Iris pigment epithelial cell (primary cell): ENCODE measurements at places on chromosomes 13 and 19.

- no peak for DNase-seq
These were observed 2.8 kb upstream of the CRYL1 start for GRCh38 chr13:20528452-20528851.

DNA sequence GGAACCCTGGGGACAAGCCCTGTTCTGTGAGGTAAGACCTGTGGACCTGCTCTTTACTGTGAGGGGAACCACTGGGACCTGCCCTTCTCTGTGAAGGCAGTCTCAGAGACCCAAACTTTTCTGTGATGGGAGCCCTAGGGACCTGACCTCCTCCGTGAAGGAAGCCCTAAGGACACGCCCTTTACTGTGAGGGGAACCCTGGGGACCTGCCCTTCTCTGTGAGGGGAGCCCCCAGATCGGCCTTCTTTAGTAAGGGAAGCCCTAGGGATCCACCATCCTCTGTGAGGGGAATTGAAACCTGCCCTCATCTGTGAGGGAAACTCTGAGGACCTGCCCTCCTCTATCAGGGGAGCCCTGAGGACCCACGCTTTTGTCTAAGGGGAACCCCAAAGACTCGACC lies 343.5 kb downstream of the UQCRFS1 start:
- no peak for DNase-seq

- no peak for DNase-seq
These were observed 26.6 kb downstream of the PPP1R37 start for GRCh38 chr19:45119582-45119981.

DNA sequence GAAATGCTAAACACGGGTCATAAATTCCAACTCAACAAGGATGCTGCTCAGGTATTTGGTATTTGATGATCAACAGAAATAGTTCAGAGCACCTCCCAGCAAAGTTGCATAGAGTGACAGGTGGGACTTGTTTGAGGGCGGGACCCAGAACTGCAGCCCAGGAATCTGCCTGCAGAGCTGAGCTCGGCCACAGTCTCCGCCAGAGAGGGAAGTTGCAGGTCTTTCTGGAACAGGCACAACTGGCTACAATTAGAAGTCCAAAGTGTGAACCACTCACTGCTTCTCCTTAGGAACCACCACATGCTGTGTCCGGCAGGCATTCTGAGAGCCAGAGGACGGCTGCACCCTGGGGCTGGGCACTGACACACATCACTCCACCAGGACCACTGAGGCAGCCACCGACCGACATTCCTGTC lies 1.1 kb downstream of the SLC15A1 start:
- no peak for DNase-seq

GRCh38 chr19:34165295-34165738 lies 7.0 kb upstream of the LSM14A start:
- no peak for DNase-seq

DNA sequence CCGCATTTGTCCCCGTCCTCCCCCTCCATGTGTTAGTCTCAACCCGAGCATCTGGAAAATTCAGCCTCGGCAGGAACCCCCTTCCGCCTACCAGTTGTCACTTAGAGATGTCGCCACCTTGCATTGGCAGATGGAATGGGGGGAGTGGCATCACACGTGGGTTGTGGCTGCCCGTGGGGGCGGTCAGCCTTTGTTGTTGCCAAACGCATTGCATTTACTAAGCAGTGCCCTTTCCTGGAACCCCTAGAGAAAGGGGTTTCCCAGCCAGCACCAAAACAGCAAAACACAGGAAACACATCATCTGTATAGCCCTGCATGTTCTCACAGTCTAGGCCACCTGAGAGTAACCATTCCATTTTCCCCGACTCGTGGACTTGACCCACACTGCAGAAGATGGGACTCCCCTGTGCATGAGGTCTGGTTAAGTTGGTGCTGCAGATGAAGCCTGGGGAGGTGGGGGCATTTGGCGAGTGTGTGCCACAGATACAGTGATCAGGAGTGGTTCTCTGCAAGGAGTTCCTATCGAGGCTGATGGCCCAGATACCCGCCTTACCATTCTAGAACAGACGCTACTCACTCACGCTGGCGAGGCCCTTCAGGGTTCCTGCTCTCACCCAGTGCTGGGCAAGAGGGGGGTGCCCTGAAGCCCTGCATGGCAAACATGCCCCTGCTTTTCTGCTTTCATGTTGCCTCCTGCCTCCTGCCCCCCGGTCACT lies 38.3 kb downstream of the TMED1 start:
- peak; percentile 28 for DNase-seq

GRCh38 chr19:23403581-23404324 lies 8.5 kb upstream of the ZNF91 start:
- no peak for DNase-seq

DNA sequence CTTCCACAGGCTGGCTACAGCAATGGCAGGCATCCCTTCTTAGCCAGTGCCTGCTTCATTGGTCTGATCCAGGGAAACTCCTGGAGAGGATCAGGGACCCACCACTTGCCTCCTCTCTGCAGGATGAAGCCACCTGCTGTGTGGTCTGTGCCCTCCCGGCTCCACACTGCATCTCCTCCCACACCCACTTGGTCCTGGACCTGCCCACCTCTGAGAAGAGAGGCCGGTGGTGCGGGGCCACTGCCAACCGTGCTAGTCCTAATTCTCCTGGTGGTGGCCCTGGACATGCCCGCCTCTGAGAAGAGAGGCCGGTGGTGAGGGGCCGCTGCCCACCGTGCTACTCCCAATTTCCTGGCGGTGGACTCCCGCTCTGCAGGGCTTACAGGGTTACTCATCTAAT lies 98.8 kb downstream of the COL4A1 start:
- DNase-seq = no peak

DNA sequence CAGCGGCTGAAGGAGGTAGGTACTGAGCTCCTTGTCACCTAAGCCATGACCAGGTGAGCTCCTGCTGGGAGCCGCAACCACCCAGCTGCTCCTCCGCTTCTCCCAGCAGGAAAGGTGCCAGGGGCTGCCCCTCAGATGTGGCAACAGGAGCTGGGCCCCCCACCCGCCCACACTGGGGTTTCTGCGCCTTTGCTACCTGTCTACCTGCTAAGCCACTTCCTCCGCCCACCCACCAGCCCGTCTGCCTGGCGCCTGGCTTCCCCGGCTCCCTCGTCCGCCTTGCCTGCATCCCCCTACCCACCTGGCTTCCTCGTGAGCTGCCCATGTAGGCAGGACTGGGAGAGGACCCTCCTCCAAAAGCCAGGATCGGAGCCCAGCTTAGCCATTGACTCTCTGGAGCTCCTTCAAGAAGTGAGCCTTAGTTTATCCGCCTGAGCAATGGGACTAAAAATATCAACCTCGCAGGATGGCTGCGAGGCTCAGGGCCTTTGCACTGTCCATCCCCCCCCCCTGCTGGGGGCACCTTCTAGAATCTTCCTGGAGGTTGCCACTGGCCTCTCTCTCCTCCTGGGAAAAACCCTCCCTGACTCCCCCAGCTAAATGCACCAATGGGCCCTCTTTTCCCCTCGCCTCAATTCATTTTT lies 55.8 kb upstream of the KLF2 start:
- DNase-seq = no peak

GRCh38 chr19:37079238-37079637 lies 1.0 kb downstream of the ZNF420 start:
- DNase-seq = no peak

DNA sequence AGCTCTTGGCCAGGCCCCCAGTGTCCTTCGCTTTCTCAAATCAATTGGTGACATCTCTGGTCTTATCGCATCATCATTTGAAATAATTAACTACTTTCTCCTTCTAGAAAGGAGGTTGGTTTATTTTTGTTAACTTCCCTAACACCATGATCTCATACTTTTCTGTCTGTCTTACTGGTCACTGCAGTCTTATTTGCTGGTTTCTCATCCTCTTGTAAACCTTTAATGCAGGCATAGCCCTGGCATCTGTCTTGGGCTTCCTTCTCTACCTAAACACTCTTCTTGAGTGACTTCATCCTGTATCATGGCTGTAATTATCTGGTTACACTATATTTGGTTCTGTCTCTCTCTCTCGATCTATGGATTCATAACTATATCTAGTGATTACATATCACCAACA lies 152.8 kb downstream of the CYSLTR2 start:
- no peak for DNase-seq

DNA sequence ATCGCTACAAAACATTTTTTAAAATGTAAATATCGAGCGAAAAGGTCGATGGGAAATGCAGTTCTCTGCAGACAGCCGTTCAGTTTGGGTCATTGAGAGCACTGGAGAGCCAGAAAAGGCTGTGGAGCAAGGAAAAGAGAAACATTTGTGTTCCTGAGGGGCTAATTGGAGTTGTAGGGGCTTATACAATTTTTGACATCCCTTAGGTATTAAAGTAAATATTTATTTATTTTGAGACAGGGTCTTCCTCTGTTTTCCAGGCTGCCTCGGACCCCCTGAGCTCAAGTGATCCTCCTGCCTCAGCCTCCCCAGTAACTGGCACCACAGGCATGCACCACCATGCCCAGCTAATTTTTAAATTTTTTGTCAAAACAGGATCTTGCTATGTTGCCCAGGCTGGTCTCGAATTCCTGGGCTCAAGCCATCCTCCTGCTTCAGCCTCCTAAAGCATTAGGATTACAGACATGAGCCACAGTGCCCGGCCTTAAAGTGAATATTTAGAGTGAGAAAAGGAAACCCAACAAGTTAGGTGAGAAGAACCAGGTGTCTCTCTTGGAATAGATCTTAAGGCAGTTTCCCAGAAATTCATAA lies 825 bp upstream of the YIF1B start:
- DNase-seq = no peak

- DNase-seq = no peak
These were observed 11.9 kb upstream of the PIK3R2 start for GRCh38 chr19:18141031-18141430.

GRCh38 chr13:35914662-35915061 lies 216.5 kb downstream of the DCLK1 start:
- DNase-seq = no peak

DNA sequence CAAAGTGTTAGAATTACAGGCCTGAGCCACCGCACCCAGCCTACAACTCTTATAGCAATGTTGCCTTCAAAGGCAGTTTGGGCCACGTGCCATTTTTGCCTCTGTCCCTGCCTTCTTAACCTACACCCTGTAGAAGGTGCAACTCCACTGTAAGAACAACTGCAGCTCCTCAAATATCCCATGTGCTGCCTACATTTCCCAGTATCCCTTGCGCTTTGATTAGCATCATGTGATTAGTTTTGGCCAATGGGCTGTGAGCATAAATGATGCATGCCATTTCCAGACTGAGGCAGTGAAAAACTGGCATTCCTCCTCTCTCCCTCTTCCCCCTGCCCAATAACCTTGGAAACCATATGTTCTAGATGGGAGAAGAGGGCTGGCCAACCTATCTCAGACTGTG lies 75.2 kb upstream of the MRI1 start:
- peak; percentile 34 for DNase-seq

DNA sequence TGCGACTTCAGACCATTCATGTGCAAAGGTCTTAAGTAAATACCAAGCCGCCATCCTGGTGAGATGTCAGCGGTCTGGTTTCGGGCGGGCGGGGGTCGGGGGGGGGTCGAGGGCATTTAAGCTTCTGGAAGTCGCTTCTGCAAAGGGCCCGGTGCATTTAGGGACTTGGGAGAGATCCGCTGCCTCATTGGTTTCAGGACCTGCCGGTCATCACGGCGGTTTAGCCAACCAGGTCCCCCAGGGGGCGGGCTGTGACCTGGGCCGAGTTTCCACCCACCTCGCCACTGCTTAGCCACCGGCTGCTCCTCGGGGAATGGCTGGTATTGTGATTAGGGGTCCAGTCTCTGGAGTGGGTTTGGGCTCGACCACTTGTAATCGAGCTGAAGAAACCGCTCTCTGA lies 7.8 kb downstream of the ANKLE1 start:
- peak; percentile 90 for DNase-seq

DNA sequence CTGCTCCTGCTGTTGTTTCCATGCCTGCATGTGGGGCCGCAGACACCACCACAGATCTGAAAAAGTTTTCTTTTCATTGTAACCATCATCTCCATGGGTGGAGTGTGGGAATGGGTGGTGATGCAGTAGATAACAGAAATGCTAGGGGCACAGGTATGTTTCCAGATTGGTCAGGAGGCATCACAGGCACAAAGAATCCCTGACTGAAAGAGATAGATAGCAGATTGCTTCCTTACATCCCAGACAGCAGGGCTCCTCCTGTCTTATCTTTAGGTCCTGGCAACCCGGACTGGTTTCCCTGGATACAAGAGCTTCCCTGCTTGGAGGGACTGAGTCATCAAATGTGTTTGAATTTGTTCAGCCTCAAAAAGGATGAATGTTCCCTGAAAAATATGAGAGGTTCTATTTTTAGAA lies 1937.6 kb downstream of the PCDH9 start:
- peak; percentile 77 for DNase-seq

DNA sequence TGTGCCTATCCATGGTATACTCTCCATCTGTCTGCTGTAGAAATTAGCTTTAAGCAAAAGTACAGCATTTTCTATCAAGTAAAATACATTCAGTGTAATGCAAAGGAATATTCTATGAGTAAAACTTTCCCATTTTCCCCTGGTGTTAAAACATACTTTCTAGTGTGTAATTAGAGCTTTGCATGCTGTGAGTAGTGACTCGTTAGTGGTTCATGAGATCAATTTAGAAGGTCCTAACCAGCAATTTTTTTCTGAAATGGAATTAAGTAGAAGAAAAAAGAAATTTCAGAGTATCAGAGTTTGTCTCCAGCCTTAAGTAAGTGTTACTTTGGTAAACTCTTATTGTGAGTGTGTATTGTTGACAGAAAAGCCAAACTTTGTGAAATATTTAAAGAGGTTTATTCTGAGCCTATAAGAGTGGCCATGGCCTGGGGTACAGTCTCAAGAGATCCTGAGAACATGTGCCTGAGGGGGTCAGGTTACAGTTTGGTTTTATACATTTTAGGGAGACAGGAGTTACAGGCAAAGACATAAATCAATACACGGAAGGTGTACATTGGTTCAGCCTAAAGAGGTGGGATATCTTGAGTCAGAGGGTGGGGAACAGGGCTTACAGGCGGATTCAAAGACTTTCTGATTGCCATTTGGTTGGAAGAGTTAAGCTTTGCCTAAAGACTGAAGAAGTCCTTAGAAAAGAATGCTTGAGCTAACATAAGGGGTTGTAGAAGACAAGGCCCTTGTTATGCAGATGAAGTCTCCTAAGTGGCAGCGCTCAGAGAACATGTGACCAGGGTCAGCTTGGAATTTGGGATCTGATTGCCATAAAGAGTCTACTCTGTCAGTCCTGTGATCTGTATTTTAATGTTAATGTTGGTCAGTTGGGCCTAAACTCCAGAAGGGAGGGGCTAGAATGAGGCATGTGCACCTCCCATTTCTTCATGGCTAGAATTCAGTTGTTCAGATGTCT lies 25.5 kb downstream of the FAM187B start:
- no peak for DNase-seq

DNA sequence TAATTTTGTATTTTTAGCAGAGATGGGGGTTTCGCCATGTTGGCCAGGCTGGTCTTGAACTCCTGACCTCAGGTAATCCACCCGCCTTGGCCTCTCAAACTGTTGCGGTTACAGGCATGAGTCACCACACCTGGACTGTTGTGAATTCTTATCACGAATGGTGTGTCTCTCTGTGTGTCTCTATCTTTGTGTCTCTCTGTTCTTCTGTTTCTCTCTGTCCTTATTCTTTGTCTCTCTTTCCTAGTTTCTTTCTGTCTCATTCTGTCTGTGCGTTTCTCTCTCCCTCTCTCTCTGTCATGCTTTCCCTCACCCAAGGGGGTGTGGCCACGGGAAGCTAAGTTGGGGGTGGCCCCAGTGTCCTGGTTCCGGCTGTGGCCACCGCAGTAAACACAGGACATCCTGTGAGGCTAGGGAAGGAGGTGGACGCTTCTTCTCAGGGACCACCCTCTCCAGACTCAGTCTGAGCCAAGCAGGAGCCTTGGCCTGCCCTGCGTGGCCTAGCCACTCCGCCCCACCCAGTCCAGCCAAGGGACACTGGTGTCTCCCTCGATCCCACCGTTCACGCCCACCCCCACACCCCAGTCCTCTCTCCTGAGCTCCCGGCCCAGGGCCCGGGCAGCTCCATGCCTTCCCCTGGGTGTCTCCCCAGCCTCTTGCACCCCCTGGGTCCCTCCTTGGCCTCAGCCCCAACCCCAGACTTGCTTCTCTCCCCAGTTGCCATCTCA lies 3.9 kb upstream of the PRX start:
- DNase-seq = peak; percentile 27
